Aorta (tissue), 5 donors: ENCODE measurements at places on chromosomes 12 and 14. TPM values are rescaled to one million over a fixed set of nuclear protein-coding genes. Genes with fewer than 3 reads are reported as not detected.
A peak's percentile ranks its signal among the peaks of the same experiment; 100 is the strongest.

The RPGRIP1 gene
- polyA plus RNA-seq = 0.25 TPM

The OTUB2 gene
- not detected for polyA plus RNA-seq

The VDR gene
- 7.0 TPM for polyA plus RNA-seq

The TAS2R31 gene
- 0.82 TPM for polyA plus RNA-seq

The HOXC12 gene
- polyA plus RNA-seq = not detected

DNA sequence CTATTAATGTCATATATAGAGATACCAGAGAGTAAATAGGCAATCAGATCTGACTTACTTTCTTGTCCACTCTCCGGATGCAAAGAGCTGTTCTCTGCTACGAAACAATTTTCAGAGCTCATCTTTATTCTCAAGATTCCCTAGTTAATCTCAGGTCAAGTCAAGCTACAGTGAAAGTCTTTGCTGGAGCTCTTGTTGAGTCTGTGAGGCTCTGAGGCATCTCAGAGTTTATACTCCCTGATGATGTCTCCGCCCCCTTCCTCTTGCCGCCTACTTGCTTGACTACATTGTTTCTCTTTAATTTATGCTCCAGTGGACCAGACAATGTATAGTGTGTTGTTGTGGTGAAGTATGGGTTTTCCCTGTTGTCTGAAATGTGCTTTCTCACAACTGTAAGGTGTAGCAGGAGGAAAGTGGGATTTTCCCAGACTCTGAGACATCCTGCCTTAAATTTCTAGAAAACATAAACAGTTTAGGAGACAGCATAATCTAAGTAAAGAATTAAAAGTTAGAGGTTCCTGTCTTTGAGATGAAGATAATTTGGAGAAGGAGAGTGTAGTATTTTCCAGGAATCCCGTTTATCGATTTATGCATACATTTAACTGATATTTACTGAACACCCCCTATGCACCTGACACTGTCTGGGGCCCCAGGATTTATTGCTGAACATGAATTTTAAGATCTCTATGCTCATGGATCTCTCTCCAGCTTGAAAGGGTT lies at the start of gene CD69:
Gene CD69, minus strand, starts transcription at position 203 of the 720 bp plus-strand sequence. Its CDS starts 81 bp downstream, at position 122.
- H3K4me1 ChIP-seq = no peaks in the 10 kb centered on the region
- DNase-seq = no peak
- no peak within 1 kb of the TSS for H3K27ac ChIP-seq
- H3K36me3 ChIP-seq = no peaks in the 10 kb centered on the region
- H3K27me3 ChIP-seq = no peaks in the 10 kb centered on the region

- no peaks in the 10 kb centered on the region for H3K36me3 ChIP-seq
- peaks cover 3% of the 10 kb centered on the region for H3K4me1 ChIP-seq
- no peaks in the 10 kb centered on the region for H3K27me3 ChIP-seq
- H3K4me3 ChIP-seq = no peak overlapping the region
- H3K27ac ChIP-seq = no peak overlapping the region
Measured at GRCh38 chr12:90254796-90255195, 546.2 kb upstream of the ATP2B1 start.

GRCh38 chr14:91509083-91509877 lies 830 bp downstream of the PPP4R3A start:
- H3K4me1 ChIP-seq = peaks cover 4% of the 10 kb centered on the region
- peak overlapping the region; percentile 88 for H3K27ac ChIP-seq
- DNase-seq = peak; percentile 57
- peak overlapping the region; percentile 94 for H3K4me3 ChIP-seq
- no peaks in the 10 kb centered on the region for H3K36me3 ChIP-seq
- H3K27me3 ChIP-seq = no peaks in the 10 kb centered on the region

DNA sequence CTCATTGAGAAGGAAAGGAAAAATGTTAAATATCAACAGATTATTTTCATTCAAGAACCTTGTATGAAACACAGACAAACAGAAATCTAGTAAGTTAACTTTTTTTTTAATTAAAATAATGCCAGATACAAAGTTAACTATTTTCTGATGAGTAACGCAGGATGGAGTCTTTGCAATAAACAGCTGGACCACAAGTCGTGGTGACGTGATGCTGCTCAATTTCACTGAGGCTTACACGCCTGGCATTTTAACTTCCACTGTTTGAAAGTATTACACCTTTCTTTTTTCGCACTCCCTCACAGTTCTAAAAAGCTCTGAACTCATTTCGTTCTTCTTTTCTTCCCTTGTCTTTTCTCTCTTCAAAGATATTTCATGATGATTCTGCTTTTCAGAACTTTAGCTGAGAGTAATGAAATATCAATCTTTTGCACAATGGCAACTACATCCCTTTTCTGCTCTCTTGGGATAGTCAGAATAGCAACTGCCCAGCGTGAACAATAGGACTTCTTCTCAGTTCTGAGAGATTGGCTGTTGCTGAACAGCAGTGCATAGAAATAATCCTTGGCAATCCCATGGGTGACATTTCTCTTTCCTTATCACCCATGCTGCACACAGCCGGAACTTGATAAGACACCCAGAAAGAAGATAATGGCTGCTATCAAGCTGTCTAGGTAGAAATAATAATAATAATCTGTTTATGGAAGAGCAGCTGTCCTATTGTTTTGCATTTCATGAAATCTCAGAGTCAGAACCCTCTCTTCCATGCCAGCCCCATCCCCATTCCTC lies 160.5 kb downstream of the BTG1 start:
- no peak overlapping the region for H3K4me3 ChIP-seq
- H3K27ac ChIP-seq = no peak overlapping the region
- H3K27me3 ChIP-seq = no peaks in the 10 kb centered on the region
- H3K4me1 ChIP-seq = peaks cover 8% of the 10 kb centered on the region
- no peaks in the 10 kb centered on the region for H3K36me3 ChIP-seq
- DNase-seq = no peak

DNA sequence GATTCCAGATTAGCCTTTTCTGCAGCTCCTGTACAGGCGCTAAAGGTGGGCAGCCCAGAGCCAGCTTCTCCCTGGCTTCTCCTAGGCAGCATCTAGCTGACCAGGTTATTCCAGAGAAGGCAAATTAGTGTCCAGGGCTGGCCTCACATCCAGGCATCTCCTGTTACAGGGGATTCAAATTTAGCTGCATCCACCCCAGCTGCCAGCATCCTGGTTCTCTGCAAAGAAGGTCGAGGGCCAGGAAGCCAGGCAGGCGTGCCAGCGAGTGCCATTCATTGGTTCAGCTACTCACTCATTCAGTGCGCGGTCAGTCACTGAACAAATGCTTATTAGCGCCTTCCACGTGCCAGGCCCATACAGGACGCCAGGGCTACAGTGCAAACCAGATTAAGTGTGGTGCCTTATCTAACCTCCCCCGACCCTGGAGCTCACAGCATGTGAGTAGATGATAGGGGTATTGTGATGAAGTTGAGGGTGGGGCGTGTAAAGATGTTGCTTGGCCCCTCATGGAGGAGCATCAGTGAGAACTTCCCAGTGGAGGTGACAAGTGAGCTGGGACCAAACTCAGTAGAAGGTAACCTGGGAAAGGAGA lies 15.7 kb upstream of the FAM222A start:
- no peaks in the 10 kb centered on the region for H3K27me3 ChIP-seq
- DNase-seq = no peak
- no peak overlapping the region for H3K4me3 ChIP-seq
- no peaks in the 10 kb centered on the region for H3K4me1 ChIP-seq
- H3K27ac ChIP-seq = no peak overlapping the region
- no peaks in the 10 kb centered on the region for H3K36me3 ChIP-seq

DNA sequence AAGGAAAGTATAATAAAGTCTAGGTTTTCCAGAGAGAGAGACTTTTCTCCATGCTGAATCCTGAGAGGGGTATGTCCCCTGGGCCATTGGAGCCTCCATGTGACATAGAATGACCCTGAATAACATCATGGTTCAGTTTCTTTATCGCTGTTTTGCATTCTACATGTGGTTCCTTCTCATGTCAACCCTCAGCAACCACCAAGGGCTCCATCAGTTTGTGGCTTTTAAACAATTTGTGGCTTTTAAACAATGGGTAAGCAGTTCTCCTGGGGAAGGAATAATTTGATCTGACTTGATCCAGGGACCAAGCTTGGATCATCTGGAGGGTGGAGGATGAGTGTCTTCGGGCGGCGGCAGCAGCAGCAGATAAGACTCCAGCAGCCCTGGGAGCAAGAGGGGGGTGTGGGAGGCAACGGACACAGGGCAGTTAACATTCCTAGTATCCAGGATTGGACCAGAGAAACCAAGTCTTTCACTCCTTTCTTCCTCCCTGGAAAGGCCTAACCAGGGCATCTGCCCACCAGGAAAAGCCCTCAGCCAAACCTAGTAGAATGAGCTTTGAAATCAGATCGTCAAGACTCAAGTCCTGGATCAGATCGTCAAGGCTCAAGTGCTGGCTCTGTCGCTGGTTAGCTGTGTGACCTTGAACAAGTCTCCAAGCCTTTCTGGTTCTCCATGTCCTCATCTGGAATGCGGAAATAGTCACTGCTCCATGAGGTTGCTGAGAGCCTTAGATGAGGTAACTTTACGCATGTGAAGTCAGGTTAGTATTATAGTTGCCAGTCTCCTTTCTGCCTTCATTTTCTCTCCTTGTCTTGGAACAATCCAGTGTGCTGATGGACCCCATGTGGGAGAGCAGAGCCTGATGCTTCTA lies 27.8 kb upstream of the FAM222A start:
- no peak overlapping the region for H3K4me3 ChIP-seq
- H3K27me3 ChIP-seq = no peaks in the 10 kb centered on the region
- H3K4me1 ChIP-seq = no peaks in the 10 kb centered on the region
- DNase-seq = no peak
- no peaks in the 10 kb centered on the region for H3K36me3 ChIP-seq
- no peak overlapping the region for H3K27ac ChIP-seq

DNA sequence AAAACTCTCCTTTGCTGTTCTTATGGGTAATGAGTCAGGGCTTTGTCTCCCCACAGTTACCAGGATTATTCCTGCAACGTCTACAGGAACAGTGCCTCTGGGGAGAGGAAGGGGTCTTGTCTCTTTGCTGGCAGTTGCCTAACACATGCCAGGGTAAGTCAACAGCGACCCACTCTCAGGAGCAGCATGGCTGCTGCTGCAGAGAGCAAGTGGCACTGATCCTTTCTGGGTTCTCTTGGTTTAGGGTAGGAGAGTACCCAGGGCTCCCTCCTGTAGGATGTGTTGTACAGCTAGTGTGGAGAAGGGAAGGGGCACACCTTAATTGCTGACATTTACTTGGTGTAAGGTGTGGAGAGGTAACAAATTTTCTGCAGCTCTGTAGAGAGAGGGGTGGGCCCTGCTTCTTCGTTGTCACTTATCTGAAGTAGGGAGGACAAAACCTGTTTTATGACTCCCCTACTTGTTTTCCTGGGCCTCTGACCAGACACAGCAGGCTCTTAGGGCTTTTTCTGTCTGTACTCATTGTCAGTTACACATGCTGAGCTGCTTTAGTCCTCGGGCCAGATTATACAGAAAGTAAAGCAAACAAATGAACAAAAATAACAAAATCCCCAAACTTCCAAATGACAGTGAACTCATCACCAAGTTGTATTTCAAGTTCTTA lies 168.2 kb downstream of the ACSS3 start:
- H3K4me3 ChIP-seq = no peak overlapping the region
- no peaks in the 10 kb centered on the region for H3K4me1 ChIP-seq
- DNase-seq = no peak
- no peaks in the 10 kb centered on the region for H3K27me3 ChIP-seq
- H3K27ac ChIP-seq = no peak overlapping the region

GRCh38 chr12:28374556-28374955 lies 184.3 kb downstream of the CCDC91 start:
- no peak overlapping the region for H3K4me3 ChIP-seq
- no peaks in the 10 kb centered on the region for H3K4me1 ChIP-seq
- no peak overlapping the region for H3K27ac ChIP-seq
- peaks cover 2% of the 10 kb centered on the region for H3K36me3 ChIP-seq

DNA sequence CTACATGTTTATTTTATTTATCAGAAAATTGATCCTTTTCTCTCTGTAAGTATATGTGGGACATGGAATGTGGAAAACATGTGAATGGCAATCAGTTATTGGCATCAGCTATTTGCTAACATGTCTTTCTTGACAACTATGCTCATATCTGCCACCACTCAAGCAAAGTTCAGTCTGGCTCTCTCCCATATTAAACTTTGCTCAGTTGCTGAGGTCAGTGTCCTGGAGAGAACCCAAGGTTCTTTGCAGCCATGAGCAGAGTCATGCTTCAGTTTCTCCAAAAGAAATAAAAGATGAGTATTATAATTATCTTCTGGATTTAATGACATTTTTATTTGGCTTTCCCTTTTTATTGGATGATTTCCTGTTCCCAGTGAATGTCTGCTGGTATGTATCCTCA lies 42.6 kb downstream of the A2M start:
- H3K4me1 ChIP-seq = no peaks in the 10 kb centered on the region
- H3K27ac ChIP-seq = no peak overlapping the region
- H3K27me3 ChIP-seq = no peaks in the 10 kb centered on the region

DNA sequence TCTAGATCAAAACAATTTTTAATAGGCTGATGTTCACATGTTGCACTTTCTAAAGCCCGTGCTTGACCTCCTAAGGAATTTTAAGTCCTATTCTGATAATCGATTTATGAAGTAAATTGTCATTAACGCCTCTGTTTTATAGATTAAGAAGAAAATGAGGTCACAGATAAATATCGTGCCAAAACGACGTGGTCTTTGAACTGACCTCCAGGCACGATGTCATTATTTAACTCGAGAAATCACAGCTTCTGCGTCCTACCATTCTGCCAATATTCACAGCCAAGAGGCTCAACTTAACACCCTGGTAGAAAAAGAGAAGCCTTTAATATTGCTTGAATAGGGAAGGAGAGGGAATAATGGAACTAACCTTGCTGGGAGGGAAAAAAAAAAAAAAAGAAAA lies 888 bp upstream of the EEA1 start:
- H3K36me3 ChIP-seq = no peaks in the 10 kb centered on the region
- DNase-seq = no peak
- H3K4me1 ChIP-seq = no peaks in the 10 kb centered on the region
- H3K27ac ChIP-seq = peak overlapping the region; percentile 76
- peak overlapping the region; percentile 77 for H3K4me3 ChIP-seq
